Activated naive CD4-positive, alpha-beta T cell treated with anti-CD3 and anti-CD28 coated beads, Interleukin-2, amount 50 U/mL, for 72 hours (primary cell): ENCODE measurements at places on chromosomes 5 and 9.
A peak's percentile ranks its signal among the peaks of the same experiment; 100 is the strongest.

DNA sequence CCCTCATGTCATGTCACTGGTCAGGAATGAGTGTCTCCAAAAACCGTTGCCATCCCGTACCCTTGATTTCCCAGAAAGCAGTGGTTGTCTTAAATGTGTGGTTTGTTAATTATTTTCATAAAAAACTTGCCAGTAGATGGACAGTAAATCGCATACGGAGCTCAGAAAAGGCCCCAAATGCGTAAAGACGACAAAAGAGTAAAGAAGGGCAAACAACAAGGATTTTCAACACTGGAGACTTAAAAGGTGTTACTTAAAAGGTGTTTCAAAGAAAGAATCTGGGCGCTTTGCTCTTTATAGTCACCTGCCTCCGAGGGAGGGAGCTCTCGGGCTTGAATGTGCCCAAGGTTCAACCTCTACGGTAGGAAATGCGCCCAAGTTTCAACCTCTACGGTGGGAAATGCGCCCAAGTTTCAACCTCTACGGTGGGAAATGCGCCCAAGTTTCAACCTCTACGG is 734 bp downstream of the KIF27 start:
- no peak for DNase-seq

- no peak for DNase-seq
These were observed 71.5 kb downstream of the DOCK8 start for GRCh38 chr9:286071-286740.

DNA sequence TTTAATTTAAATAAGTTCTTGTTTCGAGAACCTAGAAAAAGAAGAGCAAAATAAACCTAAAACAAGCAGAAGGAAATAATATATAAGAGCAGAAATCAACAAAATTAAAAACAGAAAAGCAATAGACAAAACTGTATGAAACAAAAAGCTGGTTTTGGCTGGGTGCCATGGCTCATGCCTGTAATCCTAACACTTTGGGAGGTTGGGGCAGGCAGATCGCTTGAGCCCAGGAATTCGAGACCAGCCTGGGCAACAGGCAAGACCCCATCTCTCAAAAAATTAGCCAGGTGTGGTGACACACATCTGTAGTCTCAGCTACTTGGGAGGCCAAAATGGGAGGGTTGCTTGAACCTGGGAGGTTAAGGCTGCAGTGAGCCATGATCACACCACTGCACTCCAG is 59.2 kb upstream of the OTP start:
- no peak for DNase-seq

GRCh38 chr5:71830681-71831539 is 111.8 kb downstream of the CARTPT start:
- no peak for DNase-seq

DNA sequence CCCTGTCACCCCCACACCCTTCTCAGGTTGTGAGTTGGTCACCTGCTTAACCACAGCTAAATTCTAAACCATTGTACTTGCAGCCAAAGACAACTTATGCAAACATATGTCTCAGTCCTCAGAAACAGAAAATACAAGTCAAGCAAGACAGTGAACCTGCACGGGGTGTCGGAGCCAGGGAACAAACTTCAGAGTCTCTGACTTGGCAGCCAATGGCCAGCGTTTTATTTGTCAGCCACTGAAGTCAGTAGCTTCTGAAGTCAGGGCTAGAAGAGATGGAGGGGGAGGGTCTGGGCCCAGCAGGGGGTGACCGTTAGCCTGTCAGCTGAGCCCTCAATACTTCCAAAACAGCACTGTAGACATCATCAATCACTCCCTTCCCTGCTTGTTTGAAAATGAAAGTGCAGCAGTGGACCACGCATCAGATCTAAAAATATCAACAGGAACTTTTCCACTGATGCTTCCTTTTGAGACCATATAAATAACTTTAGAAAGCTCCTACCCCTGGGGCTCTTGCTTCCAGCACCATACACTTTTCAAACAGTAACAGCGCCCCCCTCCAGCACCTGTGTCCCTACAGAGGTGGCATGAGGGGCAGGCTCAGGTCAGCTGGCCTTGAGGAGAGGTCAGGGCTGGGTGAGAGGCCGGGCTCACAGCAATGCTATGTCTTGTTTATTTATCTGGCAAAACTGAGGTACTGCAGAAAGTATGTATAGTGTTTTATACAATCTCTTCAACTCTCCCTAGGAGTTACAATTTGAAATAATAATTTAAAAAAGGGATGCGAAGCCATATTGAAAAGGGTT is 142.5 kb downstream of the ACER2 start:
- no peak for DNase-seq

DNA sequence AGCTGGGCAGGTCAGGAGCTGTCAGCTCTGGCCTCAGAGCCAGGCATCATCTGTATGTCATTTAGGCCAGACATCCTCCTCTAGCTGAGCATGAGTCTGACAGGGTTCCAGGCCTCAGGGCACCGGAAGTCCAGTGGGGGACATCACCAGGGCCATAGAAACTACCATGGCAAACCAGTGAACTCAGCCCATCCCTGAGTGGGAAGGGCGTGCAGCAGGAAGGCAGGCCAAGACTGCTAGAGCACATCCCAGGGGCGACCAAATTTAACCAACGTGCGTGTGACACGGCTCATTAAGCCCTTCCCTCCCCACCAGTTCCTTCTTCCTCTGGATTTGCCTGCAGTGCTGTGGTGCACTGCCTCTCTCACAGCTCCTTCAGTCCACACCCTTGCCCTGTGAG is 75.9 kb downstream of the COL27A1 start:
- no peak for DNase-seq

GRCh38 chr9:133948561-133949485 is 43.3 kb downstream of the VAV2 start:
- DNase-seq = no peak

DNA sequence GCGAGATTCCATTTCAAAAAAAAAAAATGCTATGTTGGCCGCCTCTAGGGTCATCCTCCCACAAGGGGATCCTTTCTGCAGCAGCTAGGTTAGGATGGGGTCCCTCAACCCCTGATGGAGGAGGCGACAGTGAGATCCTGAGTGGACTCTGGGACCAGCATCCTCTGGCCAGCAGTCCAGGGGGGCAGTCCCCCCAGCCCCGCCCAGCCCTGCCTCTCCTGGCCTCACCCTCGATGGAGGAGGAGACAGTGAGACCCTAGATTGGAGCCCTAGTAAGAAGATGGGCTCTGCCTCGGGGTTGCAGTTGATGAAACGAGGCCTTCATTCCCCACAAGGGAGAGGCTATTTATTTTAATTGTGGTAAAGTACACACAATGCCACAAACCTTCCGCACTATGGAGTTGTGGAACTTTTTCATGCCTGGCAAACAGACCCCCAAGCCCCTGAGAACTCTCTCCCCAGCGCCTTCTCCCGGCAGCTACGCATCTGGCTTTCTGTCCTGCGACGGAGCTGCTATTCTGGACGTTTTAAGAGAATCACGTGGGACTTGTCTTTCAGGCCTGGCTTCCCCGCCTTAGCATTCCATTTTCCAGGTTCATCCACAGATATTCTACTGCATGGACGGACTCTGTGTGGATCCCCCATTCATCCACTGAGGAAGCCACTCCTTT is 15.8 kb downstream of the VAV2 start:
- no peak for DNase-seq

DNA sequence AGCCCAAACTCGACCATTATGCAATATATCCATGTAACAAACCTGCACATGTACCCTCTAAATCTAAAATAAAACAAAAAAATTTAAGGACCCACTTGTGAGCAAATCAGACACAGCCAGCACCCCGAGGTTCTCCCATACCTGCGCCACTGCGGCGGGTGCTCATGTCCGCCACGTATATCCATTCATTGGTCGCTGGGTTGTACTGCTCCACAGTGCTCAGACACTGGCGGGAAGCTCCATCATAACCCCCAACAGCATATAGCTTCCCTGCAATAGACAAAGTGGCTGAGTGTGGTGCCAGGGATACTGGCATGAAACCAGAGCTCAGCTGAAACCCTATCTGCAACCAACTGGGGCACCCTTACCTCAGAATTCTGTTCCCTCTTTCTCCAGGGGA is 102.0 kb downstream of the KLHL3 start:
- DNase-seq = no peak

DNA sequence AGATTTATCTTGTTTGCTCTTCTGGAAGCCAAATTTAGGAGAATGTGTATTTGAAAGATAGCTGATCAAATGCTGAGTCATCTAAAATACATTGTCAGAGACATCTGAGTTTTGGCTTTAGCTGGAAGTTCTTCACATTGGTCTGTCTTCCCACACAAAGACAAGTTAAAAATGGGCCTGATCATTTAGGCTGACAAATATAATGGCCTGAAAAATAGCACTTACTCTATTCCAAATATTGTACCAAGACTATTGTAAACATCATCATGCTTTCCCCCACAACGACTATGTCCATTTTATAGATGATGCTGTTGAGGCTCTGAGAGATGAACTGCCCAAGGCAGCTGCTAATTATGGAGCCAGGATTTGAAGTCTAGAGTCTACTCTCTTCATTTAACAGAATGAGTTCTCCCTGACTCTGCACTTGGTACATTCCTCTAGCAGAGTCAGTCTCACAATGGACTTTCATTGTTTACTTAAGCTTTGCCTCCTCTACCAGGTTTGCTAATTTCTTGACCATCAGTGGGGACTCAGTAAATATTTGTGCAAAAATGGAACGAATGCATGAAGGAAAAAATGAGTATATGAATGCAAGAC is 619.4 kb upstream of the KLF4 start:
- no peak for DNase-seq

DNA sequence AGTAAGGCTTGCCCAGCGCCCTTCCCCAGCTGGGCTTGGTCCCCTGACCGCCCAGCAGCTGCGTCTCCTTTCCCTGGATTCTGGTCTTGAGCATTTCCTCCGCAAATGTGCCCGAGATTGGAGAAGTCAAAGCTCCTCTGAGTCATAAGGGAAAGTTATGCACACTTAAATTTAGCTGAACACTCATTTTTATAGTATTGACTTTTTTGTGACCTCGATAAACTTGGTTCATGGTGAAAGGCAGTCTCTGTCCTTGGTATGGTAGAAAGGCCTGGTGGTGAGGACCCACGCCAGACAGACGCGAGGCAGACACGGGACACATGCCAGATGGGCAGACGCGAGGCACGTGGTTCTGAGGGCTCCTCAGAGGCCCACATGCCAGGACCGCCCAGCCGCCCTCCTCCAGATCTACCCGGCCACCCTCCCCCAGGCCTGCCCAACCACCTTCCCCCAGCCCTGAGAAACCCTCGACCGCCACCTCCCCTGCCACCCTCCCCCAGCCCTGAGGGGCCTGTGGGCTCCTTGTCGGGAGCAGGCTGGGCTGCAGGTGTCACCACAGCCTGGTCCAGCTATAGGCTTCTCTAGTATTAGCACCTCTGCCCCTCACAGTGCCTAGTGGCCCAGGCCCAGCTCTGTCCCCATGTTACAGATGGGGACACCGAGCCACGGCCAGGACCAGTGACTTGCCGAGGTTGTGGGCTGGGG is 60.9 kb upstream of the CACNA1B start:
- peak; percentile 13 for DNase-seq

DNA sequence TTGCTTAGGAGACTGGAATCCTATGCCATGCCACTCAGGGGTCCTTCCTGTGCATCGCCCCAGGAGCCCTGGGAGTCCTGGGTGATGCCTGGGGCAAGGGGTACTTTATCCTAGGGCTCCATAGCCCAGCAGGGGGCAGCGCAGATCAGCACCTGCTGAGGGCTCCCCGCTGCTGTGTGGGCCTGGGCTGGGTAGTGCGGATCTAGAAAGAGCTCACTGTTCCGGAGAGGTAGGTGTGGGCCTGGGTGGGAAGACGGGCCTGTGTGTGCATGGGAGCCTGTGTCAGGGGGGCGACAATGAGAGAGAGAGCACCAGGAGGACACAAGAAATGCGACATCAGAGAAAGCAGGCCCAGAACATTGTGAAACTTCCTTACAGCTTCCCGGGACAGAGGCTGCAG is 11.4 kb upstream of the DAB2IP start:
- DNase-seq = no peak

DNA sequence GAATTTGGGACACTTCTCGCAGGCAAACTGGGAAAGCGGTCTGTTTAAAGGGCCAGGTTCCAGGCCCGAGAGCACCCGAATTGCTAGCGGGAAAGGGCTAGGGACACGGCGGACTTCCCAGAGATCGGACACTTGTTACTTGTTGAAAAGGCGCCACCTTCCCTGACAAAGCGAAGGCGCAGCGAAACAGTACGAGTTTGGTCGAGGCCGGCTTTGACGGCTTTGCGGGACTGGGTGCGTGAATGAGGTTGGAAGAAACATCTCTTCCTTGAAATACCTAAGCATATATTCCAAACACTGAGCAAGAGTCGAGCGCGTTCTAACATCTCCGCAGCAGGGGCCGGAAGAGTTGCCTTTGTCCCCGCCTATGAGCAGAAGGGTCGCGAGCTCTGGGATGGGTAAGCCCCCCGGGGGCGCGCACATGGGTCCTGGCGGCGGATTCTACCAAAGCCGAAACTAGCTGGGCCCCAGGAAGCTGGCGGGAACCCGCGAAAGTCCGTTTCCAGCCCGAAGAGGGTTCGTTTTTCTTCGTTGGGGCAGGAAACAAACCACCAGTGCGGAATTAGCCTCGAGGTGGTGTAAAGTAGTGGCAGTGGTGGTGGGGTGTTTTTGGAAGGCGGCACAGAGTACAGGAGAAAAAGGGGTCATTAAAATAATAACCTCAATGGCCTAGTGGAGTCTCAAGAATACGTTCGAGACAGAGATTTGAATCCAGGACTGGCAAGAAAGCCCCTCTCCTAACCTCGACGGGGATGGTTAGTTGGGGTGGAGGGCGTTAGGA is 1.5 kb downstream of the GDNF start:
- DNase-seq = peak; percentile 7

GRCh38 chr9:34992376-34992951 is 2.9 kb downstream of the DNAJB5 start:
- peak; percentile 72 for DNase-seq

GRCh38 chr9:71734950-71735349 is 33.4 kb downstream of the CEMIP2 start:
- no peak for DNase-seq

GRCh38 chr5:142481410-142481809 is 156.6 kb upstream of the SPRY4 start:
- no peak for DNase-seq

GRCh38 chr5:14225173-14225834 is 82.2 kb downstream of the TRIO start:
- DNase-seq = no peak

DNA sequence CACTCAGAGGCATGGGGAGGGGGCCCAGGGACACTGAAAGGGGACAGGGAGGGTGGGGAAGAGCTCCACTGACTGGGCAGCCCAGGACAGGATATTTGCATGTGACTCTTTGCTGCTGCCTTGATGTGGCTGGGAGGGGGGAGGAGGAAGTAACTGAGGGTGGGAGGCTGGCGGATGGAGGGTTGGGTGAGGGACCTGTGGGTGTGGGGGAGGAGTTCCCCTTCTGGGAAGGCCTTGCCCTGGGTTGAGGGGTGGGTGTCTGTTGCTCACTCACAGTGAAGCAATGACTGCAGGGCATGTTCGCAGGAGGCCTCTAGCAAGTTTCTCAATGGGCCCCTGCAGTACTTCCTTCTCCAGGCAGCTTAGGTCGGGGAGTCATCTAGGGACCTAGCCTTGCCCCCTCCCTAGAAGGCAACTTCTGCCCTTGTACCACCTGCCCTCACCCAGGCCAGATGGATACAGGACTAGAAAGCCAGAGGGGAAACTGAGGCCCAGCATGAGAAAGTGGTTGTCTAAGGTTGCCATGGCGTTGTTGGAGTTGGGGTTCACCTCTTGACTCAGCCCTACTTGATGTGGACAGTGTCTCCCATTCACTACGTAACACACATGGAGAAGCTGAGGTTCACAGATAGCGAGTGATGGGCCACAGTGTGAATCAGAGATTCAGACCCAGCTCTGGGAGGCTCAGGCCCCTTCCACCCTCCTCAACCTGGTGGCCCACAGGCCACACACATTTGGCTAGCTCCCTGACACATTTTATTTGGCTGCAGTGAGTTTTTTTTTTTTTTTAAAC is 3.0 kb downstream of the GRK6 start:
- peak; percentile 77 for DNase-seq
